ENCODE measurements at places on chromosomes 11 and 22.

GRCh38 chr22:27111796-27112672 lies 454.6 kb downstream of the MIAT start:
- DNase-seq = no peak

DNA sequence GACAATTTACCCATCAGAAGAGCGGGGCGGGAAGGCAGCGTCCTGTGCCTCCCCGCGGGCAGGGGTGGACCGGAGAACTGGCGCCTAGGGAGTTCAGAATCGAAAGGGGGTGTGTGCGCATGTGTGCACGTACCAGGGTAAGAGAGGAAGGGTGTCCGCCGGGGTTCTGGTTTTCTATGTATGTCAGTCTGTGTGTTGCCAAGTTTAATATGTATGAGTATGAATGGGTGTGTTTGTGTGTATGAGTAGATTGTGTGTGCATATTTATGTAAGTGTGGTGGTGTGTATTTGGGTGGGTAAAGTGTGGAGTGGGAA lies 2.0 kb downstream of the KCNC1 start:
- no peak for DNase-seq

DNA sequence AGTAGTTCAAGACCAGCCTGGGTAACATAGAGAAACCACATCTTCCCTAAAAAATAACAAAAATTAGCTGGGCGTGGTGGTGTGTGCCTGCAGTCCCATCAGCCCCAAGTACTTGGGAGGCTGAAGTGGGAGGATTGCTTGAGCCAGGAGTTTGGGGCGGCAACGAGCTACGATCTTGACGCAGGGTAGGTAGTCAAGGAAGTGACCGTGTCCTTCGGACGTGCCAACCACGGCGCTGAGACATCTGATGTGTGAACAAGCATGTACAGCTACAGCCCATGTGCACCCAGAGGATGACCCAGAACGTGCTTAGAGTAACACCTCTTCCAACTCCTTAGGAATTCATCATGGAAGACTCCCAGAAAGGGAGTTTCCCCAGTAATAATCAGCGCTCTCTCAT lies 21.4 kb downstream of the RGL4 start:
- no peak for DNase-seq

- DNase-seq = no peak
Observed at GRCh38 chr11:117396970-117397369, 69.3 kb downstream of the CEP164 start.

DNA sequence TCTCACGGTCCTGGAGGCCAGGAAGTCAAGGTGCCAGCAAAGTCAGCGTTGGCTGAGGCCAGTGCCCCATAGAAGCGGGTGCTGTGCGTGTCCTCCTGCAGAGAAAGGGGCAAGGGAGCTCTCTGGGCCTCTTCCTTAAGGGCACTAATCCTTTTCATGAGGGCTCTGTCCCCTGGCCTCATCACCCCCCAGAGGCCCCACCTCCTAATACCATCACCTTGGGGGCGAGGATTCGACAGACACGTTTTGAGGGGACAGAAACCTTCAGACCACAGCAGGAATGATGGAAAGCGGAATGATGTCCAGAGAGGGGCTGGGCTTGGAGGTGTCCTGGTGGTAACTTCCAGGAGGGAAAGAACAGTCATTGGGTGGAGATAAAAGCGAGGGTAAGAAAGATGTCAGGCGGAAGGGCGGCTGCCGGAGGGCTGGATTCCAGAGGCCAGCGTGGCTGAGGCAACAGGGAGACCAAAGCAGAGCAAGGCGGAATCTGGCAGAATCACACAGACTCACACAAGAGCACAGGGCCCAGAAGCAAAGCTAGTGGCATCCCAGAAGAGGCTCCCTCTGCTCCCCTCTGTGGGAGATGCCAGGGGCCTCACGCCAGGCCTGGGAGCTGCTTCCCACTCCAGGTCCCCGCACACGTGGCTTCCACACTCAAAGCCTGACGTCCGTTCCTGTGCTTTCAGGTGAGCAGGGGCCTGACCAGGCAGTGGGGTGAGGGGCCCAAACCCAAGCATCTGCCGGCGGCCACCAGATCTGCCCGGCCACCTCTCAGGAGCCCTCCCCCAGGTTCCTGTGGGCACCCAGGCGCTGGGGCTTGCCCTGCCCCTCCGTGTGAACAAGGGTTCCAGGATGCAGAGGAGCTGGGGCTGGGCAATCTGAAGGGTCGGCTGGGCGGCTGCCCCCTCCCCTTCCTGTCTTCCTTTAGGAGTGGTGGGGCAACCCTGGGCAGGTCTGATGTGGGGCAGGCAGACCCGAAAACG lies 784.5 kb downstream of the BRD1 start:
- no peak for DNase-seq

- DNase-seq = no peak
Observed at GRCh38 chr11:95736355-95736754, 53.2 kb downstream of the FAM76B start.

DNA sequence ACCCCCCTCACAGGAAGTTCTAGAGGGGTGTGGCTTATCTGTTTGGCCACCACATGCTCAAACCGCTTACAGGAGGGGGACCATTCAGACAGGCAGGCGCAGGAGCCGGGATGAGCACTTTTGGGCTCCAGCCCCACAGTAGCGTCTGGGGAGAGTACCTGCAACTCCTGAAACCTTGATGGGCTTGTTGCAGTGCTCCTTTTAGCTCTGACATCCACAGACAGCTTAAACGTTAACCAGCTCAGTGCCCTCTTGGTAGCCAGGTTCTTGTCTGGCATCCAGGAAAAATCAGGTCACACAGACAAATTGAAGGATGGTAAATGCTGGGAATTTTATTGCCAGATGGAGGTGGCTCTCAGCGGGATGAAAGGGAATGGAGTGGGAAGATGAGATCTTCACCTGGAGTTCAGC lies 326.3 kb downstream of the ETS1 start:
- DNase-seq = no peak

GRCh38 chr11:33005175-33005574 lies 10.5 kb upstream of the DEPDC7 start:
- no peak for DNase-seq

GRCh38 chr22:44754998-44755397 lies 2.6 kb downstream of the ARHGAP8 start:
- DNase-seq = no peak

DNA sequence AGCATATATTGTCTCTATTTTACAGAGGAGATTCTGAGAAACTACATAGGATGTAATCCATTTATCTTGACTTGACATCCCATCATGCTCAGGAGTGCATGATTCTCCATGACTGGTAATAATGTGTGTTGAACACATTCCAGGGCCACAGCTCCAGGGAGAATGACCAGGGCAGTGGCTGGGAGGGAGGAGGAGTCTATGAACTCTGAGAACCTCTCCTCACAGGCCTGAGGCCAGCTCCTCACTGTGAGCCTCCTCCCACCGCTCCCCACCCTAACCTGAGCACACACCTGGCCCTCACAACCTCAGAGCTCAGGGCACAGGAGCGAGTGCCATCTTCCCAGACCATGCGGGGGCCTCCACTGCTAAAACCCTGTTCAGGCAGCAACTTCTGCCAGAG lies 8.0 kb upstream of the ACRV1 start:
- no peak for DNase-seq

Measured in fibroblast of villous mesenchyme (primary cell).